ENCODE measurements at places on chromosomes 5 and 9. TPM values are rescaled to one million over a fixed set of nuclear protein-coding genes. Genes with fewer than 3 reads are reported as not detected.

- ATAC-seq: peak; percentile 72
These were observed 434.7 kb downstream of the DTWD2 start for GRCh38 chr5:118553662-118554061.

DNA sequence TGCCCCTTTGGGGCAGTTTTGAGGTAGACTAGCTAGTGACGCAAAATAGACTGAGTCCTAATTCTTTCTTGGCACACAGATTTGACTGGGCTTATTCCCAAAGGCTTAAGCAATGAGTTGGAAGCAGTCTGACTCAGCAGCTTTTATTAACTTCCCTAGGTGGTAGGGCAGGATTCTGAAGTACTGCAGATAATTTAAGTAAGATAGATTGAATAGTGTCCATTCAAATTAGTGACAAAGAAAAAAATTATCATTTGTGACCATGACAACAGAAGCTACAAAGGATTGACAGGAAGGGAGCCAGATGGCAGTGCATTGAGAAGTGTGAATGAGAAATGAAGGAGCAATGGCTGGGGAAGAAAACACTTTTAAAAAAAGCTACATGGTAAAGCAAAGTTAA, 649.4 kb downstream of the CDH9 start:
- peak; percentile 72 for ATAC-seq

The RABEPK gene
- 13.2 TPM for total RNA-seq

The IFNB1 gene
- total RNA-seq: not detected

GRCh38 chr5:144944936-144945335, 774.3 kb downstream of the KCTD16 start:
- ATAC-seq: no peak

- ATAC-seq: no peak
These were observed 25.6 kb downstream of the PCA3 start for GRCh38 chr9:76789840-76790239.

The PCDHA3 gene
- 0.47 TPM for total RNA-seq

DNA sequence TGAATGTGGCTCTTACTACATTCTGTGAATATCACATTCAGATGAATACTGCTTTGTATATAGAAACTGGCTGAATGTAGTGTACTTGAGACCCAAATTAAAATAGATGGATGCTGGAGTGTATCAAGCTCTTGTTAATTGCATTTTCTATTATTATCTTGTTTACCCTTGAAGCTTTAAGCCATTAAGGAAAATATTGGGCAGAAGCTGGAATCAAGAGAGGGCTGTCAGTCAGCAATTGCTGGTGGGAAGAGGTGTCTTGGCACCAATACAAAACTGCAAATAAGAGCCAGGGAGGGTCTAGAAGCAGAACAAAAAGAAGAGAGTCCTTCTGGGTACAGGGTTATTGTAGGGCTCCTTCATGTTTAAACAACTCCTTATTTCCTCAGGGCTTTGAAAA, 38.8 kb downstream of the MUSK start:
- ATAC-seq: no peak

The IGFBPL1 gene
- 2.4 TPM for total RNA-seq

DNA sequence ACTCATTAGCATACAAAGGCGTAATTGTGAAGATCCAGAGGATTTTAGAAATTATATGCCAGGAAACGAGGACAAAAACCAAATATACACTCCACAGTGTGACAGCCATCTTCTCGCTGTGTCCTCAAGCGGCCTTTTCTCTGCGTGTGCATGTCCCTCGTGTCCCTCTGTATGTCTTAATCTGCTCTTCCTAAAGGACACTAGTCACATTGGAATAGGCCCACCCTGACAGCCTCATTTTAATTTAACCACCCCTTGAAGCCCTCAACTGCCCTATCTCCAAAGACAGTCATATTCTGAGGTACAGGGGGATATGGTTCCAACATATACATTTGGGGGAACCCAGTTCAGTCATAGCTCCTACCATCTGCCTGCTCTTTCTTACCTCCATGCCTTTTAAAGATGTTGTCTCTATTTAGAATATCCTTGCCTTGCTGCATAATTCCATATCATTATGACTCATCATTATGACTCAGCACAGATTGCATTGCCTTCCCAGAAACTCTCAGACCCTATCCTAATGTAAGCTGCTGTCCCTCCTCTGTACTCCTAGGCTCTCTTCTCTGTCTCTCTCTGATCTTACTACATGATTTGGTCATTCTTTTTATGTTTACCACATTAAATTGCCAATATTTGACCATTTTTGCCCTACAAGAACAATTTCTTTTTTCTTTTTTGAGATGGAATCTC, 210.9 kb downstream of the AOPEP start:
- ATAC-seq: no peak

The NFIB gene
- total RNA-seq: 63.4 TPM

The PCDHGA9 gene
- 3.3 TPM for total RNA-seq

- ATAC-seq: no peak
These were observed 3.7 kb upstream of the PAPPA start for GRCh38 chr9:116149844-116150243.

The LCNL1 gene
- total RNA-seq: 0.40 TPM

The PRSS3 gene
- total RNA-seq: 3.6 TPM

DNA sequence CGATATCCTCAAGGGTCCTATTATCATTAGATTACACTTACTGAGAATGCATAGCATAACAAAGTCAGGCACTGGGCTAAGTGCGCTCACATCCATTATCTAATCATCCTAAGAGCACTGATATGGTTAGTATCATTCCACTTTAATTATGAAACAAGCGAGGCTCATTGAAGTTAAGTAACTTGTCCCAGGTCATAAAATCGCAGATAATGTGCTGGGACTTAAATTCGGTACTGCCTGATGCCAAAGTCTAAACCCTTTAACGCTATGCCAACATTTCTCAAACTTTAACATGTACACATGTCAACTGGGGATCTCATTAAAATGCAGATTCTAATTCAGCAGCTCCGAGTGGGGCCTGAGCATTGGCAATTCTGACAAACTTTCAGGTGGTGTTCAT, 204.7 kb downstream of the PTTG1 start:
- no peak for ATAC-seq

- ATAC-seq: no peak
These were observed 20.5 kb downstream of the GLRA1 start for GRCh38 chr5:151904127-151904526.

DNA sequence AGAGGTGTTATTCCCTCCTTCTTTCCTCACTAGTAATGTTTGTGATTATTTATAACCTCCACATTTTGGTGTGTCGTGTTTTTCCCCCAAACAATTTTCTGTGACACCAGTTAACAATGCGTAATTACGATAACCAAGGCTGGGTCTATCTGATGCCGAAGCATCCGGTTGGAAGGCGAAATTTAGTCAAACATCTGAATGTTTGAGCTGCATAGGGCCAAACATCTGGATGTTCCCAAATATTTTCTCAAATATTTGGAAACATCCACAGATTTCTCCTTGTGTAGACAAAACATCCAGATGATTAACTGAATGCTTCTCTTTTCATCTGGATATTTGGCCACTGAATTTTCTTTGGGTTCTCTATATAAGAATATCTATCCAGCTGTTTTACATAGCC, 371.7 kb downstream of the NFIB start:
- ATAC-seq: no peak

The CDH9 gene
- total RNA-seq: not detected

DNA sequence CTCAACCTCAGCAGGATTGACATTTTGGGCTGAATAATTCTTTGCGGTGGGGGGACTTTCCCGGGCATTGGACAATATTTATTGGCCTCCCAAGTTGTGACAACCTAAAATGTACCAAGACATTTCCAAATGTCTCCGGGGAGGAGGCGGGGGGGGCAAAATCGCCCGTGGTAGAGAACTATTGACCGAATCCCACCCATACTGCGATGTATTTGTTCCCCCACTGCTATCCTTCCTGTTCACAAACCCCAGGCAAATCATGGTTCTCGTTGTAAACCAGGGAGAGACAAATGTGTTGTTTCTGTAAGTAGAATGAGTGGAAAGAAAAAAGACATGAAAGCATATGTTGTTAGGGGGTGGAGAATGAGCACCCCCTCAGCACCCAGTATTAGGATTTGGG, 141.9 kb downstream of the PSAT1 start:
- ATAC-seq: no peak

The SPACA9 gene
- 2.6 TPM for total RNA-seq

DNA sequence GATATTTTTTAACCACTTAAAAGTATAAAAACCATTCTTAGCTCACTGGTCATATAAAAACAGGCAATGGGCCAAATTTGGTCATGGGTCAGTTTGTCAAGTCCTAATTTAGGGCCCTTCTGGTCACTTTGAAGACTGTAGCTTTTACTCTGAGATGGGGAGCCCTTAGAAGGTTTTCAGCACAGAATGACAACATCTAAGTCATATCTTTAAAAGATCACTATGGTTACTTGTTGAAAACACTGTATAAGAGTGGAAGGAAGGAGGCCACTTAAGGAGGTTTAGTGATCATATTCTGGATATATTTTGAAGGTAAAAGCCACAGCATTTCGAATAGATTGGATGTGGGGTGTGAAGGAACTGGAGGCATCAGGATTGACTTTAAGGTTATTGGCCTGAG, 76.7 kb downstream of the STRBP start:
- no peak for ATAC-seq

DNA sequence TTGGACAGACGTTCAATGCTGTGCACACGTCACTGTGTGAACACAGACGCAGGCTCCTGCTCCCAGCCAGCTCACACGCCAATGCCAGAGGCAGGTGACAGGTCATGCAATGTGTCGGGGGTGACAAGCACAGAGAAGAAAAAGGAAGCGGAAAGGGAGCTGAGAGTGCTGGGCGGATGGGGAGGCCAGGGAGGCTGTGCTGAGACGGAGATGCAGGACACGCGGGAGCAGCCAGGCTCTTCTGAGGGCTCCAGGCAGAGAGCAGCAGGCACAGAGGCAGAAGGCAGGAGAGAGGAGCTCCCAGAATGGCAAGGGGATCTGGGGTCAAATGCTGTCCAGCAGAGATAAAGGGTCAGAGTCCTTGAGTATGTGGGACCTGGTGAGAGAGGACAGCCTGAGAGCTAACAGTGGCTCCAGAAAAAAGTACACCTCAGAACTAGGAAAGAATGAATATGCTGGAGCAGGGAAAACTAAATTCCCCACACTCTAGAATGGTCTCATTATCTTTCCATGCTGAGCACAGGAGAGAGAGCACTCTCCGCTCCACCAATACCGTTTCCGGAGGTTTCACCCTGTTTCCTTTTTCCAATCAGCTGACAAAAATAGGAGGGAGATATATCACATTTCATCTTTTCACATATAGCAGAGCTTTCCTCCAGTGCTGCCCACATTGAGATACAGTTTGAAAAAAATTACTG, 32.8 kb upstream of the NSMF start:
- no peak for ATAC-seq

The MED22 gene
- total RNA-seq: 25.1 TPM

- ATAC-seq: peak; percentile 71
These were observed 145.5 kb upstream of the MAP3K1 start for GRCh38 chr5:56669534-56670483.

The UNC5A gene
- total RNA-seq: not detected

DNA sequence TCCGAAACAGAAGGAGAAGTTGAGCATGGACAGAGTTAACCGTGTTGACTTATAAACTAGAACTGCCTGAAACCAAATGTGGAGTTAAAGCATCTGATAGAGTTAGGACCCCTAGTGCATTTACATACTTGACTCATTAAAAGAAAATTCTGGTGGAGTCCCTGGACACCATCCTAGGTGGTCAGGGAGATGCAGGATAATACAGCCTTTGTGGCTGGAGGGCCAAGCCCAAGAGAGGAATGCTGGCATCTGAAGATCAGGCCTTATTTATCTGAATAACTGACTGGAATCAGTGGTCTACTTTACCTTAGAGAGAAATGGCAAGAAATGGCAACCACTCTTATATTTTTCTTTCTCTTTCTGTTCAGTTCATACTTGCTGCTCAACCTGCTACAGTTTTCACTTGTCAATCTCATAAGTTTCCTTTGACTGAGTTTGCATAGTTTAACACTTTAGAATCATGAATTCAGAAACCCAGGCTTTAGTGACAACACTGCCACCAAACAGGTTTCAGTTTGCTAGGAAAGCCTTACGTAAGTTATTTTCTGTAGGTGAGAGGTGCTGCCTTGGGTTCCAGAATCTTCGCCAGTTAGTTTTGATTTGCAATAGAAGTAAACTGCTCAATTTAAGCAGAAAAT, 10.2 kb downstream of the CMYA5 start:
- no peak for ATAC-seq

- ATAC-seq: no peak
These were observed 38.2 kb downstream of the GZMK start for GRCh38 chr5:55062039-55062779.

DNA sequence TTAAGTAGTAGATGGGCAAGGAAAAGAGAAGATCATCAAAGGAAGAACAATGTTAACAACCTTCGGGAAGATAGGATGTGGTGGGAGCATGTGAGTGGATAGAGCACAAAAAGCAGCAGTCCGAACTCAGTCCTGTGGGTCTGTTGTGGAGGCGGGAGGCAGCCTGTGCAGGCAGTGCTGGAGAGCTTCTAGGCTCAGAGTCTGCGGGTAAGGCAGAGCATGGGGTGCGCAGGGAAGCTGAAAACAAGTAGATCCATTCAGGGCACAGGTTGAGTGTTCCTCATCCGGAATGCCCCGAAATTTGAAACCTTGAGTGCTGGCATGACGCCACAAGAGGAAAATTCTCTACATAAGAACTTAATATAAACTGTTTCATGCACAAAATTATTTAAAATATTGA, 84.9 kb downstream of the PPIC start:
- ATAC-seq: no peak

DNA sequence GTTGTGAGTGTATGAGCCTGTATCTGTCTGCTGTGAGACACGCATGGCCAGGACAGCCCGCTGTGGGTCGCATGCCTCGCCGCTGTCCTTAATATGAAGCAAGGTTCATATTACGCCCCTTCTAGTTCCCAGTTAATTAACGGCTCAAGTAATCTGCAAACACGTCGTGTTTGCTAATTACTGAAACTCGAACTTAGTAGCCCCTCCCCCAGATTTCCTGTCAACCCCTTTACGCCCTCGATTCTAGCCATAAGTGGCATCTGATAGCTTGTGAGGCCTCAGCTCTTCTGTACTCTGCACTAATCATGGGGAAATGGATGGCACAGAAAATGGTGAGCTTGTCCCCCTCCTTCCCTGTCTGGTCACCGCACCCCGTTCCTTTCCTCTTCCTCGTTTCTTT, 116.9 kb upstream of the OTULINL start:
- no peak for ATAC-seq

GRCh38 chr5:104198156-104198555, 635.6 kb upstream of the NUDT12 start:
- ATAC-seq: no peak

The SNX24 gene
- total RNA-seq: 15.2 TPM

DNA sequence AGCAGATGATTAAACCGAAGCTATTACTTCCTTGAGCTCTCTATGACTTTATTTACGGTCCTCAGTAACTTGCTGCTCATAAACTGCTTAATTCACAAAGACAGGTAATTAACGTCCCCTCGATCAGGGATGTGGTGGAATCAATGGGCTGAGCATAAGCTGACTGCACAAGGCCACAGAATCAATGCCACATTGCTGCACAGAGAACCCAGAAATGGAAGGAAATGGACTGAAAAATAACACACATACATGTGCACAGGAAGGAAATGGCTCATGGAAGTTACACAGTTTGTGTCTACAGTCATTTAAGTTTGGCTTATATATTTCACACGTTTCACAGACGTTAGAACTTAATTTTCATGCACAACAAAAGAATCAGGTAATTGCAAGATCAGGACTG, 118.3 kb upstream of the KLF9 start:
- ATAC-seq: no peak

GRCh38 chr9:134545543-134546245, 95.9 kb upstream of the COL5A1 start:
- ATAC-seq: peak; percentile 30
